Right kidney (tissue), 9 donors: ENCODE measurements at places on chromosomes 4 and X.

DNA sequence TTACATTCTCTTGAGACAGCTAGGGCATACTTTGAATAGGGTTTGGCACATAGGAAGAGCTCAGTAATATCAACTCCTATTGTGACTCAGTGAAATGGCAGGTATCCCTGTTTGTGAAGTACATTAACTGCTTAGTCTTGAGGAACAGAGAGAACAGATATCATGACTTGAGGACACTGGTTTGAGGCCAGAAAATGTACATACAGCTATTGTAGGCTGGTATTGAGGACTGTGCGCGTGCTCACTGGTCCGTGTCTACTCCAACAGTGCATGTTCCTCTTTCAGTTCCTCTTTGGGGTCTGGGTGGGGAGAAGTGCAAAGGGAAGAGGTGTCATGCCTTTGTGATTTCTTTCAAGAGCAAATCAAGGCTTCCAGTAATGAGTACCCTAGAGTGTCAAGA lies 34.6 kb upstream of the TBC1D9 start:
- DNase-seq = no peak

DNA sequence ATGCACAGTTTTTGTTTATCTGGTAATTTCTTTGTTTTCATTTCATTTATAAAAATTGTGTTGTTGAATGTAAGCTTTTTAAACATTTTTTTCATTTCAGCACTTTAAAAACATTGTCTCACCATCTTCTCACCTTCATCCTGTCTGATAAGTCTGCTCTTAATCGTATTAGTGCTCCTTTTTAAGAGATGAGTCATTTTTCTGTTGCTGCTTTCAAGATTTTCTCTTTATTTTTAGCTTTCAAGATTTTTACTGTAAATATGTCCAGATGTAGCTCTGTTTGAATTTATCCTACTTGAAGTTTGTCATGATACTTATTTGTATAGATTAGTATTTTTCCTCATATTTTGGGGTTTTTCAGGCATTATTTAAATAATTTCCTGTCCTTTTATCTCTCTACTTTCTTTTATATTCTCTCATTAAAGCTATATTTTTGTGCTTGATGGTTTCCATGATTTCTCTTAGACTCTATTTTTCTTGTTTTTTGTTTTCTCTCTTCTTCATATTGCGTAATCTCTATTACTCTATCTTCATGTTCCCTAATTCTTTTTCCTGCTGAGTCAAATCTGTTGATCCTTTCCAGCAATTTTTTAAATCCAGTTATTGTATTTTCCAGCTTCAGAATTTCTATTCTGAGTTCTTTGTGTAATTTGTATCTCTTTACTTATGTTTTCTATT lies 1400.4 kb upstream of the PCDH7 start:
- DNase-seq = no peak

DNA sequence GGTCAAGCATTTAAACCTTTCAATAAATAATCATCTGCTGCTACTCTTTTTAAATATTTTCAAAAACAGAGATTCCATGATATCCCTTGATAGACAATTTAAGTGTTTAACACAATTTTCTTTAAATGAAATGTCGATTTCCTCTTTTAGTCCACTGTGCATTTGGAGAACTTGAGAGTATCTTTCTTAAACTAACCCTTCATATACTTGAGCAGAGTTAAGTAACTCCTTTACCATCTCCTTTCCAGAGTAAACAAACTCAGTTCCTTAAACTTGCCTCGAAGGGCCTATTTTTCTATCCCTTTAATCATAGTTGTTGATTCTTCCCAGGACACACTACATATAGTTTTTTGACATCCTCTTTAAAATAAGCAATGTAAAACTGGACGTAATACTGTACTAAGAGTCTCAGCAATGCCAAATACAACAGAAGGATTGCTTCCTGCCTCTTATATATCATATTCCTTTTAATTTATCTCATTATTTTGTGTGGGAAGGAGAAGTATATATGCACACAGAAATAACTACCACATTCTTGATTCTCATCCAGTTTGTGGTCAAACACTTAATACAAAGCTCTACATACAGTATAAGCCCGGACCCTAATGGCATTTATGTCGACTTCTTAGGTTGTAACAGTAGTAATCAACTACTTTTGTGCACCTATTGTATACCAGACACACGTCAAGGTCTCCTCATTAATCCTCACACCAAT lies 22.8 kb downstream of the RAB28 start:
- DNase-seq = no peak

GRCh38 chr4:21792736-21793135 lies 155.8 kb downstream of the KCNIP4 start:
- no peak for DNase-seq

DNA sequence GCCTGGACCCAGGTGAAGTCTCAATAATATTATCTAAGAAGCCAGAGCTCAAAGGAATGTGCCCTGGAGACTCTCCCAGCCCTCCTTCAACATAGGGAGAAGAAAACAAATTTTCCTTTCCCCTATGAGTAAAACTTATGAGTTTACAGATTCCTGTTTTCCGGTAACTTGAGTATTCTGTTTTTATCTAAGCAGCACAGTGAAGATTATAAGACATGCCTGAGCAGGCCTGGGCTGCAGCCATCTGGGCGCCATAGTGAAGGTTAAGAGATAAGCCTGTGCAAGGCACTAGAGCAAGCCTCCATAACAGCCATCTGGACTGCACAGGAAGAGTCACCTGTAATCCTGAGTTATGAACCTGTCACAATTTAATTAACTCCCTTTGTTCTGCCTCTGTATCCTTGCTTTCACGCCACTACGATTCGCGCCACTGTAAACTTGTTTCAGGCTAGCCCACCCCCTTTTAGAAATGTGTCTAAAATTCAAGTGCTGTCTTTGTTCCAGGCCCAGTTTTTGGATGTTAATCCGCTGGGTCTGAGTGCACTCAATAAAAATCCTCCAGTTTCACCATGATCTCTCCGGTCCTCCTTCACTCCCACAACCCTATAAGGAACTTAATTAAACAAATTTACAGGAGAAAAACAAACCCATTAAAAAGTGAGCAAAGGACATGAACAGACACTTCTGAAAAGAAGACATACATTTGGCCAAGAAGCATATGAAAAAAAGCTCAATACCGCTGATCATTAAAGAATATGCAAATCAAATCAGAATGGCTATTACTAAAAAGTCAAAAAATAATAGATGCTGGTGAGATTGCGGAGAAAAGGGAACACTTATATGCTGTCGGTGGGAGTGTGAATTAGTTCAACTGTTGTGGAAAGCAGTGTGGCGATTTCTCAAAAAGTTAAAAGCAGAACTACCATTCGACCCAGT lies 189.5 kb downstream of the APBB2 start:
- no peak for DNase-seq

DNA sequence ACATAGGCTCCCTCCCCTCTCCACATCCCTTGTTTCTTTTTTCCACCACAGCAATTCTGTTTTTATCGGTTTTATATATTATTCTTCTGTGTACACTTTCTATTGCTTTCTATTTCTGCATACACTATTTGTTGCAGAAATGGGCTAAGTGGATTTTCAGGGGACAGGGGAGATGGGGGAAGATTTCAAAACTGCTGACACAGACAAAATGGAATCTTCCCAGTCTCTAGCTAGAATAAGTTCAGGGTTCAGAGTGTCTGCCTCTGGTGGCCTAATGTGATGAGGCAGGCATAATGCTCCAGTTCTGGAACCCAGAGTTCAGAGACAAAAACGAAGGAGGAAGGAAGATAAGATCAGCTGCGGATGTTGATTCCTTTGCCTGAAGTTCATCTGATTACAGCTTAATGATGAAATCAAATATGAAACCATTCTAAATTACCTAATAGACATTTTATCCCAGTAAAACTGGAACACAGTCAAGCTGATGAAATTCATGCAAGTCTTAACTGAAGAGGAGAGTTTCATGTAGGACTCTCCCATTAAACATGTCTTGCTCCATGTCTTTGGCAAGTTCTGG lies 447.1 kb downstream of the AFF2 start:
- DNase-seq = no peak

DNA sequence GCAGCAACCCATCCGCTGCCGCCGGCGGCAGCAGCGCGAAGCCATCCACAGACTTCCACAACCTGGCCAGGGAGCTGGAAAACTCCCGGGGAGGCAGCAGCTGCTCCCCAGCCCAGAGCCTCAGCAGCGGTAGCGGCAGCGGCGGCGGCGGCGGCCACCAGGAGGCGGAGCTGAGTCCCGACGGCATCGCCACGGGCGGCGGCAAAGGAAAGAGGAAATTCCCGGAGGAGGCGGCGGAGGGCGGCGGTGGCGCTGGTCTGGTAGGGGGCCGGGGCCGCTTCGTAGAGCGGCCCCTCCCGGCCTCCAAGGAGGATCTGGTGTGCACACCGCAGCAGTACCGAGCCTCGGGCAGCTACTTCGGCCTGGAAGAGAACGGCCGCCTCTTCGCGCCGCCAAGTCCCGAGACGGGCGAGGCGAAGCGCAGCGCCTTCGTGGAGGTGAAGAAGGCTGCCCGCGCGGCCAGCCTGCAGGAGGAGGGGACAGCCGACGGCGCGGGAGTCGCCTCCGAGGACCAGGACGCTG lies 4.9 kb downstream of the PRDM8 start:
- peak; percentile 91 for DNase-seq

DNA sequence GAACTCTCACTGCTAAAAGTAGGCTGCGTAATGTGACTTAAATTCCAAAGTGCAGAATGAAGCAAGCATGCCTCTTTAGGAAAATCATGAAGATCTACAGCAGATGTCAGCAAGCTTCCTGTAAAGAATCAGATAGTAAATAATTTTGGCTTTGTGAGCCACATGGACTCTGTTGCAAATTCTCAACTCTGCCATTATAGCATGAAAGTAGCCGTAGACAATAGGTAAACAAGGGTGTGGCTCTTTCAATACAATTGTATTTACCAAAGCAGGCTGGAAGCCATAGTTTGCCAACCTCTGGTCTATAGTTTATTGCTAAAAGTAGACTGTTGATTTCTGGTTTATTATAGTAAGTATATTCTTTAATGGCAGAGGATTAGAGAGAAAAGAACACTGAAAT lies 80.3 kb upstream of the FAM9B start:
- DNase-seq = no peak

DNA sequence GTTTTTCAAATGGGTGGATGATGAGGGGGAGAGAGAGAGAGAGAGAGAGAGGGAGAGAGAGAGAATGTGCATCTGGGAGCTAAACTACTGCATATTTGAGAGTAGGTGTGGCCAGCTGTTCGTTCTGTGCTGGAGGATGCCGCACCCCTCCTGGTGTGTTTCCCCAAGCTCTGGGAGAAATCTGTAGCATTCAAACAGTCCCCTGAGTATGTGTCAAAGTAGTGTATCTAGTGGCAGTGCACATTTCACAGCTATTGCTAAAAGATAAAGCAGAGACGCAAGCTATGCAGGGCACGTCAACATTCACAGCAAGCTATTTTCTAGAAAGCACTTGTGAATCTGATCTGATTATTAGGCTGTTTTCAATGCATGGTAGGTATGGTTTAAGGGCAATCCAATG lies 83.5 kb upstream of the LIMCH1 start:
- no peak for DNase-seq

GRCh38 chr4:184267673-184268583 lies 50.3 kb upstream of the ENPP6 start:
- DNase-seq = no peak

- no peak for DNase-seq
Measured at GRCh38 chr4:6781113-6781512, 1.4 kb upstream of the KIAA0232 start.
